CD4-positive, alpha-beta T cell (primary cell): ENCODE measurements at places on chromosomes 7 and 10.

DNA sequence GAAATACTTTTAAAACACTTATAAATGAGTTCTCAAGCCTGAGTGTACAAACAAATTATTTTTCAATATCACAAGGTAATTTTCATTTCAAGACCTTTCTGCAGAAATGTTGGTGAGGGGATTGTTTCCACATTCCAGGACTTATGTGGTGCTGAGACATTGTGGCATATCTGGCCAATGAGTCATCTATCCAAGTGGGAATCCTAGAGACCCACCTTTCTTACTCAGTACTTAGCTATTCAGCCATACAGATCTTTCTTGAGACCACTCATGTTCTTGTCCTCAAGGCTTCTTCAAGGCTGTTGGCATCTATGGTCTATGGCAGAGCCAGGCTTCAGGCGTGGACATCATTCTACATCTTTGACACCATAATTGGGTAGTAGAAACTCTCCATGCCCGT, 225.4 kb downstream of the DKK1 start:
- H3K27ac ChIP-seq: no peak overlapping the region
- H3K4me3 ChIP-seq: no peak overlapping the region
- no peak for DNase-seq
- H3K36me3 ChIP-seq: no peaks in the 10 kb centered on the region

DNA sequence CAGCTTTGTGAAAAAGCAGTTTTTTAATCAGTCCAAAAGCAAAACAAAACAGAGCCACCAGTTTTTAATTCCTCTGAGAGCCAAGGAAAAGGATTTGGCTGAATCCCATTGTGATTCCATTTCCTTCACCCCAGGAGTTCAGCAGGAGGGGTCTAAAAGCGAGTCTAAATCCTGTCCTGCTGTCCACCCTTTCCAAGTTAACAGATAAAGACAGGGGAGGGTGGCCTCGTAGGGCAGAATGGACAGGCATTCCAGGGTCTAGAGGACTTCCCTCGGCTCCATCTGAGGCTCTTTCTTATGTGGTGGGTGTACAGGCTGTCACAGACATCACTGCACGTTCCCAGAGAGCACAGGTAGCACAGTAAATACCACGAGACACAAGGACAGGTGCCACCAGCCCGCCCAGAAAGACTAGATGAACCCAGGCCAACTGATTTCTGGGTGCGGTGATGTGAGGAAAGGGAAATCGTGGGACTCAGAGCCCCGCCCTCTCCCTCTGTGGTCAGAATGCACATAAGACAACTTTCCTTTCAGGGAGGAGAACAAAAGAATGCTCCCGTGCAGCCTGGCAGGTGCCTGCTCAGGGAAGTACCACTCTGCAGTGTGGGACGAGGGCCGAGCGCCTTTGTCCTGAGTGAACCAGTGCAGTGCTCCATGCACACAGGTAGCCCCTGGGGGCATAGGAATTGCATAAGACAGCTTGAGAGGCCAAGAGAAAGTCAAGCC, 119.7 kb downstream of the ABLIM1 start:
- H3K27me3 ChIP-seq: no peaks in the 10 kb centered on the region
- H3K4me3 ChIP-seq: peak overlapping the region; percentile 17
- no peaks in the 10 kb centered on the region for H3K36me3 ChIP-seq
- H3K4me1 ChIP-seq: peaks cover 63% of the 10 kb centered on the region
- DNase-seq: peak; percentile 84

DNA sequence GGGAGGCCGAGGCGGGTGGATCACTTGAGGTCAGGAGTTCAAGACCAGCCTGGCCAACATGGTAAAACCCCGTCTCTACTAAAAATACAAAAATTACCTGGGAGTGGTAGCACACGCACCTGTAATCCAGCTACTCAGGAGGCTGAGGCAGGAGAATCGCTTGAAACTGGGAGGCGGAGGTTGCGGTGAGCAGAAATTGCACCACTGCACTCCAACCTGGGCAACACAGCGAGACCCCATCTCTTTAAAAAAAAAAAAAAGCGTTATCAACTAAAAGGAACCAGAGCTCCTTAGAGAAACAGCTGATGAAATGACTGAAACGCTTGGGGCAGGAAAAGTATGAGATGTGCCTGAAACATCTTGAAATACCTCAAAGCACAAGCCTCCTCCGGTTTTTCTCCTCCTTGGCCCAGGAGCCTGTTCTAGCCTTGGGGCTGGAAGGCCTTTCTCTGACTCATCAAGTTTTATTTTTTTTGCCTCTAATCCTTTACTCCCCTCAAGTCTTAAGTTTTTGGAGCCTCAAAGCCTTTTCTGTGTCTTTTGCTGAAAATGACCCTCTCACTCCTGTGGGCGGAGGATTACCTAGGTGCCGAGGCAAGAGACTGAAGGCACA, 2.6 kb upstream of the METTL27 start:
- H3K4me1 ChIP-seq: peaks cover 20% of the 10 kb centered on the region
- H3K27me3 ChIP-seq: no peaks in the 10 kb centered on the region
- H3K27ac ChIP-seq: no peak overlapping the region
- DNase-seq: no peak
- no peaks in the 10 kb centered on the region for H3K36me3 ChIP-seq
- H3K4me3 ChIP-seq: no peak overlapping the region

- peaks cover 6% of the 10 kb centered on the region for H3K4me1 ChIP-seq
- H3K36me3 ChIP-seq: no peaks in the 10 kb centered on the region
- no peak overlapping the region for H3K27ac ChIP-seq
- no peak for DNase-seq
- no peak overlapping the region for H3K4me3 ChIP-seq
These were observed 8.0 kb upstream of the CSTF2T start for GRCh38 chr10:51707392-51707791.

DNA sequence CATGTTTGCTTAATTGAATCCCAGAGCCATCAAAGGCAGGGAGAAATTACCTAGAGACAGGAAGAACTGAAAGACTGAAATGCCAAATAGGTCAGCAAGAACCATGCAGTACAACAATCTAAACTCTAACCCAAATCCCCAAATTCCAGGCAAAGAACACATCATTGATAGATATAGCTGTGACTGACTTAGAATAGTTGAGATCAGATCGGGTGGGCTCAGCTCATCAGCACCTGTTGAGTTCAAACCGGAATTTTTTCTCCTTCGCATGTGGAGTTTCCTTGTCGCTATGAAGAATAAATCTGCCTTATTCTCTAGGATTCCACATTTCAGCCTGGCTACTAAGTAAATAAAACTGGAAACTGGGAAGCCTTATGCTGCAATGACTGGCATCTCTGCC, 1.4 kb downstream of the ANKMY2 start:
- H3K27ac ChIP-seq: no peak overlapping the region
- peaks cover 28% of the 10 kb centered on the region for H3K4me1 ChIP-seq
- no peak for DNase-seq
- H3K4me3 ChIP-seq: peak overlapping the region; percentile 89
- no peaks in the 10 kb centered on the region for H3K36me3 ChIP-seq

DNA sequence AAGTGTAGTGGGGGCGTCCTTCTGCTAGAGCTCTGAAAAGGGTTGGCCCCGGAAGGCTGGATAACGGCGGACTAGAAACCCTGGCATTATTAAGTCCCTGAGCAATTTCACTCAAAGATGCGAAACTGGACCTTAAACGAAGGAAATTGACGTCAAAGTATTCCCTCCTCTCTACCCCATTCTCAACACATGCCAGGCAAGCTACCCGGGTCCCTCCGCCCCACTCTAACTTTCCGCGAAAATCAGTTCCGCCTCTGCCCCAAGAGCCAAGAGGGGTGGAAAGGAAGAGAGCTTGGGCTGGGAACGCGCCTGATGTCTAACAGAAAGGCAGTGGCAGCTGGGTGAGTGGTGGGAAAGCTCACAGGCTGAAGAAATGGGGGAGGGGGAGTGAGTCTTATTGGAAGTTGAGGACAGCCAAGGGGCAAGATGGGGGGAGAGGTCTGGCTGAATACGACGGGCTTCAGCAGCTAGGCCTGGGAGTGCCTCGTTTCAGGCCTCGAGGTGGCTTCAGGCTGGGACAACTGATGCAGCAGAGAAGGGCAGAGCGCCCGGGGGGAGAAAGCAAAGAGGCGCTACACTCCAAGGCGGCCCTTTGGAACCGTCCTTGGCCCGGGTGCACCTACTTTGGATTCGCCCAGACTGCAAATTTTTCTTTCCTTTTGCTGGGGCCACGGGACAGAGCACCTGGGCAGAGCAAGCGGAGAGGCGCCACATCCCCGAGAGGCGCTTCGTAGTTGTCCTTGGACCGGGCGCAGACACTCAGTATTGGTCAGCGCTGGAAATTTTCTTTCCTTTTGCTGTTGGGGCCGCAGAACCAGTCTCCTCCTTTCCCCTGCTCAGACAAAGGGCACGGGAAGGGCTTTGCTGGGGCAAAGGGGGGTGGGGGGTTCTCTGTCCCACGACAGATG, 2.0 kb upstream of the FEZF1 start:
- no peaks in the 10 kb centered on the region for H3K36me3 ChIP-seq
- H3K4me1 ChIP-seq: peaks cover 6% of the 10 kb centered on the region
- peaks cover 68% of the 10 kb centered on the region for H3K27me3 ChIP-seq
- no peak for DNase-seq
- H3K4me3 ChIP-seq: no peak overlapping the region

- no peak overlapping the region for H3K27ac ChIP-seq
- H3K4me3 ChIP-seq: no peak overlapping the region
- DNase-seq: no peak
- H3K36me3 ChIP-seq: no peaks in the 10 kb centered on the region
- H3K27me3 ChIP-seq: no peaks in the 10 kb centered on the region
These were observed 91.4 kb downstream of the TPST1 start for GRCh38 chr7:66296557-66296956.

DNA sequence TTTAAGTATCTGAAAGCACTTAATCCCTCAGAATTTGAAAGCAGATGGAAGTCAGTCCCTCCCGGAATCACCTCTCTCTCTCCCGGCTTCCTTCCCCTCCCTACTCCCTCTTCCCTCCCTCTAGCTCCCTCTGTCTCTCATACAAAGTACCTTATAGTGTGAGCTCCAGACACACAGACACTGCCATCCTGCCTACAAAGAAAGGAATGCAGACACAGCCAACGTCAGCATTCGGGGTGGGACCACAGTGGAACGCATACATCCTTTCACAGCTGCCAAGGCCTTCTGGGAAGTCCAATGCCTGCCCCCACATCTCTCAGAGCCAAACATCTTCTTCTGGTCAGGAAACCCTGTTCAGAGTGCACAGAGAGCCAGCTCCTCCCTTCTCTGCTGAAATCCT, 9.3 kb downstream of the NOD1 start:
- DNase-seq: no peak
- H3K4me1 ChIP-seq: peaks cover 49% of the 10 kb centered on the region
- H3K27me3 ChIP-seq: no peaks in the 10 kb centered on the region
- H3K36me3 ChIP-seq: no peaks in the 10 kb centered on the region
- H3K4me3 ChIP-seq: no peak overlapping the region

- H3K4me1 ChIP-seq: peaks cover 19% of the 10 kb centered on the region
- no peak overlapping the region for H3K4me3 ChIP-seq
- no peak for DNase-seq
- no peaks in the 10 kb centered on the region for H3K36me3 ChIP-seq
These were observed 4.7 kb upstream of the LMBR1 start for GRCh38 chr7:156897673-156898072.

GRCh38 chr10:19209319-19209718, 160.7 kb downstream of the MALRD1 start:
- H3K4me1 ChIP-seq: no peaks in the 10 kb centered on the region
- H3K36me3 ChIP-seq: no peaks in the 10 kb centered on the region
- H3K27ac ChIP-seq: no peak overlapping the region
- no peaks in the 10 kb centered on the region for H3K27me3 ChIP-seq

GRCh38 chr10:11328264-11329061, 283.0 kb downstream of the USP6NL start:
- H3K4me3 ChIP-seq: no peak overlapping the region
- no peaks in the 10 kb centered on the region for H3K27me3 ChIP-seq
- DNase-seq: no peak

DNA sequence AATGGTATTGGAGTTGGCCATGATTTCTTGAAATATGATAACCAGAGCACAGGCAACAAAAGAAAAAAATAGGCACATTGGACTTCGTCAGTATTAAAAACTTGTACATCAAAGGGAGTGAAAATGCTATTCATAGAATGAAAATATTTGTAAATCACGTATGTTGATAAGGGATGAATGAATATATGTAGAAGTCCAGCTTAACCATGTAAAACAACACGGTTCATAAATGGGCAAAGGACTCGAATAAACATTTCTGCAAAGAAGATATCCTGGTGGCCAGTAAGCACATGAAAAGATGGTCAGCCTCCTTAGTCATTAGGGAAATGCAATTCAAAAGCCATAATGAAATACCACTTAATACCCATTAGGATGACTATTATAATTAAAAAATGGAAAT, 68.1 kb downstream of the WAC start:
- H3K4me3 ChIP-seq: no peak overlapping the region
- peaks cover 3% of the 10 kb centered on the region for H3K4me1 ChIP-seq
- no peaks in the 10 kb centered on the region for H3K27me3 ChIP-seq
- H3K27ac ChIP-seq: no peak overlapping the region
- no peak for DNase-seq

DNA sequence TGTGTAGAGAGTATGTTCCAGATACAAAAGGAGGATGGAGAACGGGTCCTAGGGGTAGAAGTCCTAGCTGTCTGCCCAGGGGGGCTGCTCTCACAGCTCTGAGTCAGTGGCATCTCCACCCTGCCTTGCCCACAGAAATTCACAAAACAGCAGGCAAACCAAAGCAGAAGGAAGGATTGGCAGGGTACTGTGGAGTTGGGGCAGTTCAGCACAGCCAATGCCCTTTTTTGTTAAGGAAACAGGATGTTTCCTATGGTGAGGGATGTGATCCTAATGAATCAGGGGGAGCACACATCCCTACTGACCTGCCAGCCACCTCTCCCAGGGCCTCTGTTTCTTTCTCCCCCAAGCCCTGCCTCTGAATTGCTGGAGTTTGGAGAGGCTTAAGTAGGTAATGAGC, 457.6 kb downstream of the PLXNA4 start:
- no peaks in the 10 kb centered on the region for H3K4me1 ChIP-seq
- no peaks in the 10 kb centered on the region for H3K36me3 ChIP-seq
- H3K4me3 ChIP-seq: no peak overlapping the region
- H3K27me3 ChIP-seq: no peaks in the 10 kb centered on the region
- no peak overlapping the region for H3K27ac ChIP-seq
- no peak for DNase-seq

GRCh38 chr7:120793213-120793936, 64.6 kb downstream of the TSPAN12 start:
- H3K4me3 ChIP-seq: no peak overlapping the region
- H3K27ac ChIP-seq: no peak overlapping the region
- peaks cover 3% of the 10 kb centered on the region for H3K27me3 ChIP-seq
- no peaks in the 10 kb centered on the region for H3K36me3 ChIP-seq
